ENCODE measurements at places on chromosomes 7 and 10.

GRCh38 chr10:69364232-69364940 is 52.3 kb downstream of the TACR2 start:
- no peak for DNase-seq

DNA sequence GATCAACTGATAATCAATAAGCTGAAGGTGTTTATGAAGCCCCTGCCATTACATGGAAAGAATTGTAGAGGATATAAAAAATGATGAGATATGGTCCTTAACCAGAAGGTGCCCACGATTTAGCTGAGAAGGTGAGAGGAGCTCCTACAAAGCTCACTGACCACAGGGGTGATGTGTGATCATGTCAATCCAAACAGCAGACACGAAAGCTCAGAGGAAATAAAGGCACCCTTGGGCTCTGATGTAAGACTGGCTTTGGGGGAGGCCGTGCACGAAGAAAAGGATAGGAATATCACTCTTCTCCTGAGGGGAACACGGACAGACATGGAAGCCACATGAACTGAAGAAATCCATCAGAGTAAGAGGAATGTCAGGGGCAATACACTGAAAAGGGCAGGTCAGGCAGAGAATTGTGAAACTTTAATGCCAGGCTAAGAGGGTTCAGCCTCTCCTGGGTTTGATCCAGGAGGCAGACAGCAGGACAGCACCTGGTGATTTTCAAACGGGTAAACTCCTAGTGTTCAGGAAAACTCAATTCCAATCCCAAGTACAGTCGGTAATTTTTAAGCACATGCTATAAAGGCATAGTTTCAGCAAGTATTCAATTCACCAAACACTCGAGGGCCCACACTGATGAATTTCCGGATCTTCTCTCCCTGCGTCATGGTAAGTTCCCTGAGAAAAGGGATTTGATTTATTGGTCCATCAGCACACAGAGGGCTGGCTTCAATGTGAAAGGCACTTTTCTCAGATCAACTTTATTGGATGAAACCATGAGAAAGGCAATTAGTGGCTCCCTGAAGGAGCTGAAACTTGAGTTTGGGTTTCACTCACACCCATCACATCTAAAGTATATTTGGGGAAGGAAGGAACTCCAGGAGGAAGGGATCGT is 163.8 kb downstream of the PRPF18 start:
- DNase-seq, result no peak

- DNase-seq, result no peak
Measured at GRCh38 chr7:92674379-92674778, 84.2 kb upstream of the FAM133B start.

DNA sequence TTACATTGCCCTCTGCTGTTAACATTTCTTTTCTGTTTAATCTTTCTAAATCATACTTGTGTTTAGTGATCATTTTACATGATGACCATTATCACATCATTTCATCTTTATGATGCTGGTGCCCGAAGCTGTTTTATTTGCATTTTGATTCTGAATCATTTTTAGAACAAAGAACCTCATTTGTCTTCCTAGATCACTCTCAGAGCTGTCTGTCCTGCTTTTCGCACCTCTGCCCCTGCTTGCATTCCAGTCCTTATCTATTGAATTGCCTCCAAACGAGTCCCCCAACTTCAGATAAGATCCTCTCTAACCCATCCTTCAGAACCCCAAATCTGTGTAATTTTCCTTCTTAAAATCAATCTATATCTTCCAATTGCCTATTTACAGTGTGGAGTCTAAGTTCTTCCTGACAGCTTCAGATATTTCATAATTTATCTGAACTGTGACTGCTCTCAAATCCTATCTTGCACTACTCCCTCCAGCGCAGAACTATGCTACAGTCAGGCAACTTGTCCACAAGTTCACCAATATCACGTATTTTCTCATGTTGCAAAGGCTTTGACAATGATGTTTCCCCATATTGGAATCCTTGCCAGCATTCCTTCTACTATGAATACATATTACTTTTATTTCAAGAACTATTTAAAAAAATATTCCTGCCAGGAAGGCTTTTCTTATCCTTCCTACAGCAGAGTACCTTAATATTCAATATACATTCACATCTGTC is 346.5 kb upstream of the CACNA2D1 start:
- peak; percentile 61 for DNase-seq

- no peak for DNase-seq
Measured at GRCh38 chr10:67629461-67629971, 66.5 kb downstream of the CTNNA3 start.

DNA sequence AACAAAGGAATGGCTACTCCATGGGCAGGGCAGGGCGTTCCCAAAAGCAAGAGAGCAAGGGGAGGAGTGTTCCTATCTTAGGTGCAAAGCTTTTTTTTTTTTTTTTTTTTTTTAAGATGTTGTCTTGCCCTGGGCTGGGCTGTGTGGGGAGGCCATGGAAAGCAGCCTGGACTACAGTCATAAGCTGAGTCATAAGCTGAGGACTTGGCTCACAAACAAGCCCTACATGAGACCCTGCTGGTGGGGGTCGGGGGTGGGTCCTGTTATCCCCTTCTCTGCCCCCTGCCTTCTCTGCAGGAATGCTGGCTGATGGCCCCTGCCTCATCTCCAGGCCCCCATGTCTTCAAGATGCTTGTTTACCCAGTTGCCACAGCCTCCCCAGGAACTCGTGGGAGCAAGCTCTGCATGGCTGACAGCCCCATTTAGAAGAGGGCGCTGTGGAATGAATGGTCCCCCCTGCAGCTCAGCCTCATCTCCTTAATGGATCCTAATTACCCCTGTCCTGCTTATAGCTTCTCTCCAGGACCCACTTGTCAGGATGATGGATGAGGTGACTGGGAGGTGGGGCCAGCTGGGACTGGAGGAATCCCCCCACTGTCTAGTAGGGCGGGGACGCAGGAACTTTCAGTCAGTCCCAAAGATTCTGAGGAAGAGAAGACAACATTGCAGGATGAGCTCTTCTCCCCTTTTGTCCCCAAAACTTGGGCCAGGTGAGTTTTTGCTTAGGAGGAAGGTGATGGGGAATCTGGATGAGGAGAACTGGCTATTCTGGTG is 340.8 kb upstream of the PODXL start:
- no peak for DNase-seq

DNA sequence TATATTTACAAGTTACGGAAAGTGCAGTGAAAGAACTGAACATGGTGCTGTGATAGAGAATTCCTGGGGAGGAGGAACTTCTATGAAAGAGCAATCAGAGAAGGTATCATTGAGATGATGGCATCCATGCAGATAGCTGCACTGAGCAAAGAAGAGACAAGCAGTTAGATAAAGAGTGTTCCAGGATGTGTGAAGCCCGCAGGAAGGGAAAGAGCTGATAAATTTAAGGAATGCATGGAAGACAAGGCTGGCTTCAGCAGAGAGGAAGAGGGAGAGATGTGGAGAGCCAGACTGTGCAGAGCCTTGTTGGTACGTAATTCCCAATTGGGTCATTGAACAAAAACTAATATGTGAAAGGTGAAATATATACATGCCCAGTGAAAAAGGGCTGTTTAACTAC is 538.9 kb downstream of the INHBA start:
- DNase-seq, result no peak

DNA sequence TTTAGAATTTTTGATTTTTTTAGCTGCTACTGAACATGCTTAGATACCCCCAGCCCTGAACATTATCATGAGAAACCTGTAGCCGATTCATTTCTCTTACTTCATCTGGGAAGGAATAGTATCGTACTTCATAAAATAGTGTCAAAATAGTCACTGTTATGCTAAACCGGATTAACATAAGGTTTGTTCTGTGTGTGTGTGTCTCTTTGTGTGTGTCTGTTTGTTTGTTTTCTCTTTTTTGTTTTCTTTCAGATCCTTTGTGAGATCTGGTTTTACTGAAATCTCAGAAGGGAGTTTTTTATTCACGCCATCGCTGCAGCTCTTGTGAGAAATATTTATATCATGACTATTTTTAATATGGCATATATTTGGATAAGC is 761 bp downstream of the LGI1 start:
- DNase-seq, result no peak

GRCh38 chr10:83654689-83655088 is 484.6 kb upstream of the GHITM start:
- DNase-seq, result no peak

DNA sequence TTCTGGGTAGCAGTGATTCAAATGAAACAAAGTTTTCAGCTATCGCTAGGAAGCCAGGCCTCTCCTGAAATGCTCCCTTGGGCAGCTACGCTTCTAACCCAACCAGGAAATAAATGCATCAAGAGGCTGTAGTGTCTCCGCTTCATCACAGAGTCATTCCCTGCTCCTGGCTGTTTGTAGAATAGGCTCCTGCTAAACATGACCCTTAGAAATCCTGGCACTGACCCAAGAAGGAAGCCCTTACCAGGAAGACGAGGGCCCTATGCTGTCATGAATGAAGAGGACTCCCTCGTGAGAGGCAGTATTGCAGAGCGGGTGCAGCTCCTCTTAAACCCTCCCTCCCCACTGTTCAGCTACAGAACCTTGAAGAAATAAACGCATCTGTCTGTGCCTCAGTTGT is 48.3 kb downstream of the NOD1 start:
- no peak for DNase-seq

DNA sequence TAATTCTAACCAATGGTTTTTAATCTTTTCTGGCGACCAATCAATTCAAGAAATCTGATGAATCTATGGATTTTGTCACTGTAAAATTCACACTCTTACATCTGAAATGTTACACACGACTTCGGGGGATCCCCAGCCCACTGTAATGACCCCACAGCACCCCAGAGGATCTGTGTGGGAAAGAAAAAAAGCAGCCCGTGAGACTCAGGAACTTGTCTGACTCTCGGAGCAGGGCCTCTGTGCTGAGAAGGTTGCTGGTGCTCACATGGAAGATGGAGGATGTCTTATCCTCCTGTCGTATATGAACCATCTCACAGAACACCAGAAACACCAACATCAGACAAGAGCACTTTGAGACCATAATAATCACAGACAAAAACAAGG is 228.4 kb upstream of the INHBA start:
- DNase-seq, result no peak

- no peak for DNase-seq
Measured at GRCh38 chr10:102113261-102113955, 6.8 kb downstream of the LDB1 start.

- DNase-seq, result no peak
Measured at GRCh38 chr10:61964949-61965702, 63.6 kb downstream of the ARID5B start.

- DNase-seq, result no peak
Measured at GRCh38 chr10:98020254-98020653, 10.2 kb downstream of the CRTAC1 start.

Data from fibroblast of gingiva (primary cell).